ENCODE measurements at places on chromosomes 5 and 9.

DNA sequence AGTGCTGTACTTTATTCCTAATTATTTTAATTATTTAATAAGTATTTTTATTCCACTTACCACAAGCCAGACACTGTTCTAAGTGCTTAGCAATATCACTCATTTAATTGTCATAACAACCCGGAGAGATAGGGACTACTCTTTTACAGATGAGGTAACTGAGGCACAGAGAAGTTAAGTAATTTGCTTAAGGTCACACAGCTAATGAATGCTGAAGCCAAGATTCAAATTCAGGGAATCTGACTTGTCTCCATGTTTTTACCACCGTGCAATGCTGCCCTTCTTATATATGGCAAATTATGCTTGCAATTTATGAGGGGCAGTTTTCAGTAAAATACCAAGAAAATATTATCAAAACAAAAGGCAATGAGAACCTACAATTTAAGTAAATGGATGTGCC, 168.4 kb upstream of the KIF2A start:
- no peak for DNase-seq

DNA sequence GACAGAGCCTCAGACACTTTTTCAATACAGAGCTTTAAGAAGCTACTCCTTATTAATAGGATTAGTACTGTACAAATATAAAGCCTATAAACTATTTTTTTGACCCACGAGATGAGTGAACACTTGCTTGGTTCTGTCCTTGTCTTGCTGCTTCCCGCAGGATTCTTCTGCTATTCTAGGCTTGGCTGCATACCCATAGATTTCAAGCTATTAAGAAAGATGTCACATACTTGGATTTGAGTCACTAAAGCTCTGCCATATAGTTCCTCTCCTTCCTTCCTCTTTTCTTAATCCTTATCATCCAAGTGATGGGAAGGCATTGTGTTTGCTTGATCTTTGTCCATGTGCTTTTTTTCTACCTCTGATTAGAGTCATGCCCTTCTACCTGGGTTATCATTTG, 361.2 kb upstream of the TRPC7 start:
- no peak for DNase-seq

GRCh38 chr5:146755793-146756192, 122.8 kb downstream of the PPP2R2B start:
- no peak for DNase-seq

DNA sequence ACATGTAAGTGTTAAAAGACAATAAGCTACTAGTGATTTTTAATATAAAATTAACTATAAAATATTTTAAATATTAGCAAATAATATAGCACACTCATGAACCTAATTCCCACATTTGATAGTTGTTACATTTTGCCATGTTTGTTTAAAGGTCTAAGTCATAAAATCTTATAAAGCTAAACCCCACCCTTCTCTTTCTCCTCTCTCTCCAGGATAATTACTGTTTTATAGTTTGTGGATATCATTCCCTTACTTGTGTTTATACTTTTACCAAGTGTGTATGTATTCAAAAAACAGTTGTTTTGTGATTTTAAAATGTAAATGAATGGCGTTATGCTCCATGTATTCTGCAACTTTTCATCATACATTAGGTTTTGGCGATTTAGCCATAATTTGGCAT, 34.2 kb downstream of the LYRM7 start:
- DNase-seq: no peak

- no peak for DNase-seq
Measured at GRCh38 chr9:80146466-80146865, 574.7 kb downstream of the TLE4 start.

DNA sequence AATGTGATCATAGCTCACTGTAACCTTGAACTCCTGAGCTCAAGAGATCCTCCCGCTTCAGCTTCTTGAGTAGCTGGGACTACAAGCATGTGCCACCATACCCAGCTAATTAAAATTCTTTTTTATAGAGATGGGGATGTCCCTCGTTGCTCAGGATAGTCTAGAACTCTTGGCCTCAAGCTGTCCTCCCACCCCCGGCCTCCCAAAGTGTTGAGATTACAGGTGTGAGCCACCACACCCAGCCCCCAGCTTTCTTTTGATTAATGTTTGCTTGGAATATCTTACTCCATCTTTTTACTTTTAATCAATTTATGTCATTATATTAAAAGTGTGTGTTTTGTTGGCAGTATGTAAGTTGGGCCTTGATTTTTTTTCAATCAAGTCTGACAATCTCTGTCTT, 59.4 kb upstream of the EXOC3 start:
- DNase-seq: no peak

- DNase-seq: peak; percentile 25
Measured at GRCh38 chr9:28073270-28073669, 500.0 kb upstream of the C9orf72 start.

All from left cardiac atrium (tissue), 4 donors.